Stimulated activated CD8-positive, alpha-beta memory T cell treated with anti-CD3 and anti-CD28 coated beads, Interleukin-12 subunit alpha, Interleukin-12 subunit beta, amount 100 ng/mL, for 4 hours (primary cell): ENCODE measurements at places on chromosomes 11 and 22.
A peak's percentile ranks its signal among the peaks of the same experiment; 100 is the strongest.

- DNase-seq = peak; percentile 28
Measured at GRCh38 chr22:37740455-37741311, 43.8 kb downstream of the TRIOBP start.

- DNase-seq = peak; percentile 12
Measured at GRCh38 chr11:45045683-45046471, 95.2 kb upstream of the TP53I11 start.

DNA sequence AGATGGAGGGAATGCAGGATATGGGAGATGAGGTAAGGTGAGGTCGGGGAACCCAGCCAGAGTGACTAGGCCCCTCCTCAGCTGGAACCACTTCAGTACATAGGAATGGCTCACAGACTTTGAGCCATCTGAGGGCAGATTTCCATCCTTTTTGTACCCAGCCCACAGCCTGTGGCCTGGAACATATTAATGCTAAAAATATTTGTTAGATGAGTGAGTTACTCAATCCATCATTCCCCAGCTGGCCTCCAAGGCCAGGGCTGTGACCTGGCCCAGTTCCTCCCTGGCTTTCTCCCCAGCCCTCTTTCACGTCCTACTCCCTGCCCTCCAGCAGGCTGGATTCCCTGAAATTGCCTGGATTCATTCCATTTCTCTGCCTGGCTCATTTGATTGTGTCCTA lies 57.2 kb upstream of the PRDM11 start:
- DNase-seq = no peak

DNA sequence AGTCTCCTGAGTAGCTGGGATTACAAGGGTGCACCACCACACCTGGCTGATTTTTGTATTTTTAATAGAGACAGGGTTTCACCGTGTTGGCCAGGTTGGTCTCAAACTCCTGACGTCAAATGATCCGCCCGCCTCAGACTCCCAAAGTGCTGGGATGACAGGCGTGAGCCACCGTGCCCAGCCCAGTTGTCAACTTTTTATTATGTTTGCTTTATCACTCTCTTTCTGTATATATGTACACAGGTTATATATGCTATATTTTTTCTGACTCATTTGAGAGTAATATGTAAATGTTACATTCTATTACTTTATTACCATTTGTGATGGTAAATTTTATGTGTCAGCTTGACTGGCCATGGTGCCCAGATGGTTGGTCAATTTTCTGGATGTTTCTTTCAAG lies 18.9 kb upstream of the DNAJB13 start:
- no peak for DNase-seq

DNA sequence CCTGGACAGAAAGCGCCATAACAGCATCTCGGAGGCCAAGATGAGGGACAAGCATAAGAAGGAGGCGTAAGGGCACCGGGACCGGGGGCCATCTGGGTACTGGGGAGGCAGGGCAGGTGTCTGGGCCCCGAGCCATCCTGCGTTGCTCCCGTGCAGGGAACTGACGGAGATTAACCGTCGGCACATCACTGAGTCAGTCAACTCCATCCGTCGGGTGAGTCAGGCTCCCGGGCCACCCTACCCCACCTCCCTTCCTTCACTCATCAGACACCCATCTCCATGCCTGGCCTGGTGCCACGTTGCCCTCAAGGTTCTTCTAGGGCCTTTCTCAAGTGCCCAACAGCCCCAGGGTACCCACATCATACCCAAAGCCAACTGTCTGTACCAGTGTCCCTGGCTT lies 15.0 kb downstream of the PLCB3 start:
- no peak for DNase-seq

DNA sequence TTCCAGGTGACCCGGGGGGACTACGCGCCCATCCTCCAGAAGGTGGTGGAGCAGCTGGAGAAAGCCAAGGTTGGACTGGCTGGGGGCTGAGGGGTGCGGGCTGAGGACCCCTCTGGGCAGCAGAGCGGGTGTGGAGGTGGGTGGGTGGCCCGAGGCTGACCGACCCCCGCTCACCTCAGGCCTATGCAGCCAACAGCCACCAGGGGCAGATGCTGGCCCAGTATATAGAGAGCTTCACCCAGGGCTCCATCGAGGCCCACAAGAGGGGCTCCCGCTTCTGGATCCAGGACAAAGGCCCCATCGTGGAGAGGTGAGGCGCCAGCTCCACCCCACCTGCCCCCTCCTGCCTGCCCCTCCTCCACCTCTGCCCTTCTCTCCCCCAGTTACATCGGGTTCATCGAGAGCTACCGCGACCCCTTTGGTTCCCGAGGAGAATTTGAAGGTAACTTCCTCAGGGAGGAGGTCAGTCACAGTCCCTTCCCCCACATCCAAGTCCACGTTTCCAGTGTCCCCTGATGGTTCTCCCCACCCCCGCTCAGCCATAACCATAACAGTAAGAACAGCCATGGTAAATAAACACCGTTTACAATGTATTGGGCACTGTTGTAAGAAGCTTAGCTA lies 11.2 kb downstream of the DPP3 start:
- DNase-seq = no peak

DNA sequence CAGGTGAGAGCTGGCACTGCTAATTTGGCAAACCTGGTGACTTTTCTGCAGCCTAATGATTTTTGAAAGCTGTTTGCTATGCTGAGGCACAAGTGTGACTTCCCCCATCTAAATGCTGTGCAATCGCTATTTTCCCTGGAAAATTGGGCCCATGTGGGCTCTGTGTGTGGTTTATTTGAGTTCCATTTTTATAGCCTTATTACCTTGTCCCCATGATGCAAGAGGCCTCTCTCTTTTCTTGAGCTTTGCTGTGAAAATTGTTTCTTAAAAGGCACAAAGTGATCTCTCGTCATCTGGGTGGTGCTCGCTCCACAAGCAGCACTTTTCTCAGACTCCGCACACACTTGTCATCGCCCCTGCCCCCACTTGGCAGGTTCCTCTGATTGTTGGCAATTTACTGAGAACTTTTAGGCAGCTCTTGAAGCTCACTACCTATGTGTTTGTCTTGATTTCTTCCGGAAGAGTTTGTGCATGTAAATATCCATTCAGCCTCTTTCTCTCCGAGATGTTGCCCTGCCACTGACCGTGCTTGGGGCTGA lies 24.9 kb downstream of the BMAL1 start:
- no peak for DNase-seq

DNA sequence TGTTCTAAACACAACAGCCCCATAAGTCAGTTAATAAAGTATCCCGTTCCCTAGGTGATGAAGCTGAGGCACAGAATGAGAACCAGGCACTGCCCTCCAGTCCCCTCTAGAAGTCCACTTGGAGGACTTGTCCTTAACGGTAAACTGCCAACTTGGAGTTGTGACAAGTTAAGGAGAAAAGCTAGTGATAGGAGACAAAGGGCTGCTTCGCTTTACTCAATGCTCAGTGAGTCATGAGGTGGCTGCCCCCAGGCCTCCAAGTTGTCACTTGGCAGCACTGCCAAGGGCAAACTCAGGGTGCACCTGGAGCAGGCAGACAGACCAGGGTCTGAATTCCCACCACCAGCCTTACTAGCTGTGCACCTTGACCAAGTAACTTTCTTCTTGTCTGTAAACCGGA lies 13.5 kb downstream of the SLC43A1 start:
- DNase-seq = no peak

DNA sequence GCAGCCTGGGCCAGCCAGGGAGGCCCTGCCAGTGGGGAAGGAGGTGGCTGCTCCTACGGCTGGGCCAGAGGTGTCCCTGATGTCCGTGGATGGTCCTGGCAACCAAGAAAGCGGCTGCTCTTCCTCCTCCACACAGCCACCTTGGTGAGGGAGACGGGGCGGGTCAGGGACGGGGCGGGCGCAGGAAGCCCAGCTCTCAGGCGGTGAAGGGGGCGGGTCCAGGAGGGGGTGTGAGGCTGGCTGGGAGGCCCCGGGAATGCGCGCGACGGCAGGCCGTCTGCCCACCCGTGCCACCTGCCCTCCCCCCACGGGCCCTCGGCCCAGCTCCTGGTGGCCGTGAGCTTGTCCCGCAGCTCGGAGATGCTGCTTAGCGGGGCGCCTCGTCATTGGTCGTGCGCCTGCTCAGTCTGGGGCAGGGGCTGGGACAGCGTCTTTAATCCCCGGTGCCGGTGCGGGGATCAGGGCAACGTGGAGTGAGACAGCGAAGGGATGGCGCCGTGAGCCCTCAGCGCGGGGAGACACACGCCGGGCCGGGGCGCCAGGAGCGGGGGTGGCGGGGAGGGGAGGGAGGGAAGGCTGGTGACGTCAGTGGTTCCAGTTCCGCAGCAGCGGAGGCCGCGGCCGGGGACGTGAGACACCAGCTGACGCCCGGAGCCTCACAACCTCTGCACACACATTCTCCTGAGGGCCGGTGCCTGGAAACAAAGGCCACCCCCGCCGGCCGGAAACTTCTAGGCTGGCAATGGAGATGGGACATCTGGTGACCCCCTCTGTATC lies 6.7 kb upstream of the BRSK2 start:
- DNase-seq = peak; percentile 77

DNA sequence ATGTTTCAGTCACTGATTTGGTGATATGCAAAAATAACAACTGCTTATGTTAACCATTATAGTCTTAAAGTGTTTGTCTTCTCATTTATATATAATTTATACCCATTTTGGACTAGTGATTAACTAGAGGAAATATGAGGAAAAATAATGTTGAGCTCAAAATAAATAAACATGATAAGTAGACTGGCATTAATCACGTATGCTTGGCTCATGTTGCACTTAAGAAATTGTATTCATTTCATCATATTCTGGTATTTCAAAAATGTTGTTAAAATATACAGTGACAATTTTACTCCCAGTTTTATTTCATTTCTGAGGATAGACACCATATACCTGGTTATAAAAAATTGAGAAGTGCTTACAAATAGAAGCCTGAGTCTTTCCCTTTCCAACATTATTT lies 3.8 kb upstream of the OR10D3 start:
- no peak for DNase-seq

DNA sequence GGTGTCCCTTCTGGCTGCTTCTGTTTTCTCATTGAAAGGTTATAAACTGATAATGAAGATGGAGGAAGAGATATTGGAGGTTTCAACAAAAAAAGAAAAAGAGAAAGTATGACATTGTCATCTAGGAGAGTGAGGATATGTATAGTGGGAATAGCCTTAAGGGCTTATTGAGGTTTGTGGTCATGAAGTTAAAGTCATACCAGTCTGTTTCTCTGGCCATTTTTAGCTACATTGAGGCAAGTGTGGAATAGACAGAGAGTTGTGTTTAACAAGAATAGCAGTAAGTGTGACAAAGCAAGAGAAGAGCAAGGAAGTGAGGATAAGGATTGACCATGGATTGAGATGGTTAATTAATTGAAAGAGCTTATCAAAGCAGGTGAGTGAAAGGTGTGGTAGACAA lies 110.4 kb downstream of the ELP4 start:
- DNase-seq = no peak

DNA sequence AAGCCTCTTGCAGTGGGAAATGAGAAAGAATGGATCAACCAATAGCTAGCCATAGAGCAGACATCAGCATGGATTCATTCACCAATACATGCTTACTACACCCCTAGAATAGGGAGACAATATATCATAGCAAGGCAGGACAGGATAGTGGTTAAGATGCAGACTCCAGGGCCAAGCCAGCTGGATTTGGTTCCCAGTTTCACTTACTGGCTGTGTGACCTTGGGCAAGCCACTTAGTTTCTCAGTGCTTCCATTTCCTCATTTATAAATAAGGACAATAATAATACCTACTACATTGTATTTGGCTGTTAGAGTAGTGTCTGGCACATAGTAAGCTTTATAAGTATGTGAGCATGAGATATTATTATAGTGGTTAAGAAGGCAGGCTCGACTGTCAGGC lies 7.1 kb downstream of the DCHS1 start:
- no peak for DNase-seq

GRCh38 chr11:61742391-61742790 lies 10.0 kb upstream of the MYRF start:
- DNase-seq = no peak

GRCh38 chr11:20154381-20154780 lies 5.9 kb downstream of the DBX1 start:
- DNase-seq = no peak

DNA sequence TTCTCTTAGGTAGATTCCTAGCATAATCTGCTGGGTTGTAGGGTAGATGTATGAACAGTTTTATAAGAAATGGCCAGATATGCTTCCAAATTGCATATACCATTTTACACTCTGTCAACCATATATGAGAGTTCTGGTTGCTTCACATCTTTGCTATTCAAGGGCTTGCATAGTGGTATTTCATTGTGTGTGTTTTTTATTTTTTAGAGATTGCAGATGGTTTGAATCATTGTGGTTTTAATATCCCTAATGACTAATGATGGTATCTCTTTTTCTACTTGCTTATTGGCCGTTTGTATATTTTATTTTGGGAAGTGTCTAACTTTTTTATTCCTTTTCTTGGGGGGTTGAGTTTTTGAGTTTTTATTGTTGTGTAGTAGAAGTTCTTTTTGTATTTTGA lies 26.9 kb downstream of the RNF214 start:
- DNase-seq = no peak

DNA sequence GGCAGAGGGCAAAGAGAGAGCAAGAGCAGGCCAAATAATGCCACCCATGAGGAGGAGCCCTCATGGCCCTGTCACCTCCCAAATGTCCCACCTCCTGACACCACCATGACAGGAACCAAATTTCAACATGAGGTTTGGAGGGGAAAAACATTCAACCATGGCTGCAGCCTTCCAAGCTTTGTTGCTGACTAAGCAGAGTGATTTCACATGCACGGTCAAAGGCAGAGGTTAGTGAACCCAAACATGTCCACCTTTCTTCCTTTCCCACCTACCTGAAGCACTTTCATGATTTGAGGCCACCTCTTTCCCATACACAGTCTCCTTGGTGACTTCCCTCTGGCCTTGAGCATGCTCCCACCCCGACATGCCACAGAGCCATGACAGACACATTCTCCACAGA lies 89.7 kb downstream of the C11orf91 start:
- no peak for DNase-seq

- no peak for DNase-seq
Measured at GRCh38 chr11:118870396-118871343, 13.0 kb upstream of the CXCR5 start.

GRCh38 chr11:63673579-63673978 lies 2.4 kb upstream of the ATL3 start:
- no peak for DNase-seq

GRCh38 chr11:10379426-10379825 lies 74.6 kb downstream of the ADM start:
- DNase-seq = no peak

DNA sequence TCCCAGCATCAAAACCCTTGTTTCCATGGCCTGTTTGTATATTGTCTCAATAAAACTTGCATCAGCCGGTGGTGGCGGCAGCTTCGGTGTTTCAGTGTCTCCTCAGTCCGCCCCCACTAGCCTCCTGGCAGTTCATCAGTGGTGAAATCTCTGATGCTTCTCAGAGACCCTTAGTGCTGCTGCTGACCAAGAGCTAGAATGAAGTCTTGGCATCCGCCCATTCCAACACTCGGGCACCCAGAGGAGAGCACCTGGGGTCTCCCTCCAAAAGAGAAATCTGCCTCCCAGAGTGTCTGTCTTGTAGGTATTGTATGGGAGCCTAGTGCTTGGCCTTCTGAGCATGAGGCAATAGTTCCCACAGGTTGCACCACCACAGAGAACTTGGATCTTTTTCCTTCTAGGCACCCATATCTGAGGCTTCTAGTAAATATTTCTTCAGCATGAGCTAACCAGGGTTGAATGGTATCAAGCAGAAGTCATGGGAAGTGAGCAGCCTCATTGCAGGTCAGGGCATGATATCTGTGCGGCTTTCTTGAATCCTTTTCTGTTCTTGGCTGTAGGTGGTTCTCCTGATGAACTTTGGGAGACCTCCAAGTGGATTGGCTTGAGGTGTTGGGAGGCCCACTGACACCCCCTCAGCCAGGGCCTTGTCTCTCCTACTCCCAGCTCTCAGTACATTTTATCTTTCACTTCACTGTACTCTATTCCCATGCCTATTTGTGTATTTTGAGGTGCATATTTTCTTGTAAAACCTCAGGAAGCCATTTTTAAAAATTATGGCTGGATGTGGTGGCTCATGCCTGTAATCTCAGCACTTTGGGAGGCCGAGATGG lies 13.2 kb upstream of the AIFM3 start:
- no peak for DNase-seq
